ENCODE measurements at places on chromosomes 3 and 15.

DNA sequence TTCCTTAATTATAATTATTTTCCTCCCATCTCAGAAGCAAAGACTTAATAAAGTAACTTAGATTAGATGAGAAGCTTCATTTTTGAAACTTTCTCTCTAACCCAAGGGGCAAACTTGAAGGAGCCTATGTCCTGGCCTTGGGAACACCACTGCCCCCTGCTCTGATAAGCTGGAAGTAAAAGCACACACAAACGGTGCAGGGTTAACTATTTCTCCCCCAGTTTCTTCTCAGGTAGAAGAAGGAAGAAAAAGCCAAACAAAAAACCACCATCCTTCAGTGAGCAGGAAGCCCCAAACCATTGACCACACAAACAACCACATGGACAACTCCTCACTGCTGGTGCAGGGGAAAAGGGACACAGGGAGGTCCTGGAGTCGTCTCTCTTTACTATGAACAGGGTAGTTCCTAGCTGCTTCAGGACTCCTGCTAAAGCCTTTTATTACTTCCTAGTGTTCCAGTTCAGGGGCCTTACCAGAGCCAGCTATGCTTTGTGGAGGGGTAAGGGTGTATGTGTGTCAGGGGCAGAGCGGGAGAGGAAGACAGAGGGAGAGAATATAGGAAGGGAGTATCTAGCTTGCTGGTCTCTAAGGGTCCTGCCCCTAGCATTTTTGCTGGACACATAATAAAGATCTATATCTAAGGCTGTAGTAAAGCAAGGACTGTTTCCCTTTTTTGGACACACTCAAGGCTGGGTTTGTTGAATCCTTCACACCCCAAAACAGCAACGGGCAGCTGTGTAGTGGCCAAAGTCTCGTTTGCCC, 94.0 kb upstream of the UMPS start:
- DNase-seq = no peak

- peak; percentile 70 for DNase-seq
Measured at GRCh38 chr15:71448688-71449114, 333.4 kb downstream of the THSD4 start.

GRCh38 chr15:79364571-79365240, 53.8 kb downstream of the TMED3 start:
- DNase-seq = no peak

- DNase-seq = no peak
Measured at GRCh38 chr15:94075349-94075748, 156.0 kb upstream of the MCTP2 start.

DNA sequence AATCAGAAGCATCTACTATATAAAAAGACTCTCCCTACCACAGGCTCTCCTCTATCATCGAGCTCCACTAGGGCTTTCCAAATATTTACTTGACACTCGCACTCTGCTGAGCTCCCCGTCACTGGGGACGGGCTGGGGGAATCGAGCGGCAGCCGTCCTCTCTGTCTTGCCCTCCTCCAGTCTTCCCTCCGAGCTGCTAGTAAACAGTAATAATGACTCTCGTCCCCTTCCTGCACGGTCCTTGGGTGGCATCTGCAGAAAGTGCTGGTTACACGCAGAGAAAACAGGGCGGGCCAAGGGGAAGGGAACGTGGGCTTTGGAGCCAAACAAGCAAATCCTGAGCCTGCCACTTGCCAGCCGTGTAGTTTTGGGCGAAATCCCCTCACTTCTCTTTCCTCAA, 96.6 kb downstream of the LRIG1 start:
- no peak for DNase-seq

- peak; percentile 97 for DNase-seq
Measured at GRCh38 chr15:69591905-69592508, 139.4 kb downstream of the RPLP1 start.

DNA sequence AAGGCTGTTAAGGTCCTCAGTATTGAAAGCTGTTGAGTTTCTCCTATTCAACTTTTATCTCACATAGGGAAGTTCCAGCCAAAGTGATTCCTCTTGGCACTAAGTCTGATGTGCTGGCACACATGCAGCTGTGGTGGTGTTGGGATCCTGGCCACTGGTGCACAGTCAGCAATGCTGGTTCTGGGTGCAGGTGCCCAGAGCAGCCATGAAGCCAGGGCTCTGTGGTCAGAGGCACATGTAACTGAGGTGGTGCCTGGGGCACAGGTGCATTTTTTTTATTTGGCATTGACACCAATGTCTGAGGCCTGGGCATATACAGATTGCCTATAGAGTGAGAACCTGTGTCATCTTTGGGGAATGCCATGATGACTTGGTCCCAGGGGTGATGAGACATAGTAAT, 271.4 kb downstream of the POLQ start:
- DNase-seq = no peak

- no peak for DNase-seq
Measured at GRCh38 chr3:52537165-52537620, 788 bp downstream of the UQCC5 start.

DNA sequence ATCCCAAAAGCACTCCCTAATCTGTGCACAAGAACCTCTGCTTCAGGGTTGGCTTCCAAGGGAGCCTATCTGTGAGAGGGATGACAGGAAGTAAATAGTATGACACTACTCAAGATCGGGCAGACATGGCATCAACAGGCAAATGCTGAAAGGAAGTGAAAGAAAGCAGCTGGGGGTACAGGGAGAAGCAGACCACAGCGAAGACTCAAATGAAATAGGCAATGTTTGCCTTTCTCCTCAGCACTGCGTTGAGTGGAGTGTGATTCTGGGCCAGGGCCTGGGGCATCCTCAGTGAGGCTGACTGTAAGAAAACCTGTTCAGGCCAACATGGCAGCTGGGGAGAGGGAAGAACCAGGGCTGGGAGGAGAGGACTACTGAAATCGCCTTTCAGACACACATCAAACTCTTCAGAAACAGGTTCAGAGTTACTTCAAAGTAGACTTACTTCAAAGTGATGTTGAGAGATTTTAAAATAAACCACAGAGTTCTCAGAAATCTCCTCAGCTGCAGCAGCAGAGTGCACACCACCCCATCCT, 96.6 kb downstream of the SLC9A9 start:
- no peak for DNase-seq

DNA sequence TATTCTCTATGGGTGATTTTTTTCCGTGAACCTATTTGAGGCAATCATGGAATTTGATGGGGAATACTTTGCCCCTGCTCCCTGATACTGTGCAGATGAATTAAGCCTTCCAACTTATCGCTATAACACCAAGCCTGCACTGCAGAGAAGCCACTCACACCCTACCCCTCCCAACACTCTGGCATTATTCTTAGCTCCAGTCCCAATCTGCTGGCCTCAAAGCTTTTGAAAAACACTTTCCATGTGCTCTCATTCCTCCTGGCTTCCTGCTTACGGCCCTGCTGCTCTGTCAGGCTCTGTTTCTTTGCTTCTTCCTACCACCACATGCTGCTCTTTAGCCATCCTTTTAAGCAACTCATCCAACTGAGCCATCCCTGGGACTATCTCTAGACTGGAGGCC, 327.8 kb upstream of the SLCO3A1 start:
- no peak for DNase-seq

DNA sequence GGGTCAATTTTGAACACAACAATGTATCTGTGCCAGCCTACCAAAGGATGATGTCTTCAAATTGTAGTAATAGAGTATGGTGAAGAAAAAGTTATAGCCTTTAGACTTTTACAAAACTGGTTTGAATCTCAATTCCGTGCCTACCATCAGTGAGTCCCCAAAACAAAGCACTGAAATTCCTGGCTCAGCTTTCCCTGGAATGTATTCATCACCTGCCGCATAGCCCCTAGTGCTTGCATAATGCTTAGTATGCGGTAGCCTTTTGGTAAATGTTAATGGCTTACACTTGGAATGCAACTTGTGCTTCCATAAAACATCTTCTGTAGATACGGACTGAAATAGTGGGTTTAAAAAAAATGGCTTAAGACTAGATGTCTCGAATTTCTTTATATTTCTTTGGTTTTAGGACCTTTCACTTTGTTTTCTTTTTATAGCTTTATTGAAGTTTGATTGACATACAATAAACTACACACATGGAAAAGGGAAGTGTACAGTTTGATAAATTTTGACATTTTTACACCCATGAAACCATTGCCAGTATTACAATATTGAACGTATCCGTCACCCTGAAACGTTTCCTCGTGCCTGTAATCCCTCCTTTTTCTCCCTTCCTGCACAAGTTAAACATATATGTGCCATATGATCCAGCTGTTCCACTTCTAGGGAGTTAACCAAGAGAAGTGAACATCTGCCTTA, 12.1 kb downstream of the SACM1L start:
- DNase-seq = no peak

- DNase-seq = no peak
Measured at GRCh38 chr3:73601481-73601880, 23.3 kb downstream of the PDZRN3 start.

DNA sequence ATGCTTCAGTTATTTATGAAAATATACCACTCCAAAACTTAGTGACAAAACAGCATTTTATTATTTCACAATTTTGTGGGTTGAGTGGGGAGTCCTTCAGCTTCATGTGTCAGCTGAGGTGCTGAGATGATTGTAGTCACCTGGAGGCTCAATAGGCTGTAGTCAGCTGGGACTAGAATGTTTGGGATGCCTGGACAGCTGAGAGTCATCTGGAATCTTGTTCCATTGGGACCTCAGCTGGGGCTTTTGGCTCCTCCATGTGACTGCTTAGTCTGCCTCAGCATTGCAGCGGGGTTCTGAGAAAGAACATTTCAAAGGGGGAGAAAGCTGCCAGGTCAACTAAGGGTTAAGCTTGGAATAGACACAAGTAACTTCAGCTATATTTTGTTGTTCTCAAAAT, 13.4 kb downstream of the STT3B start:
- DNase-seq = no peak

DNA sequence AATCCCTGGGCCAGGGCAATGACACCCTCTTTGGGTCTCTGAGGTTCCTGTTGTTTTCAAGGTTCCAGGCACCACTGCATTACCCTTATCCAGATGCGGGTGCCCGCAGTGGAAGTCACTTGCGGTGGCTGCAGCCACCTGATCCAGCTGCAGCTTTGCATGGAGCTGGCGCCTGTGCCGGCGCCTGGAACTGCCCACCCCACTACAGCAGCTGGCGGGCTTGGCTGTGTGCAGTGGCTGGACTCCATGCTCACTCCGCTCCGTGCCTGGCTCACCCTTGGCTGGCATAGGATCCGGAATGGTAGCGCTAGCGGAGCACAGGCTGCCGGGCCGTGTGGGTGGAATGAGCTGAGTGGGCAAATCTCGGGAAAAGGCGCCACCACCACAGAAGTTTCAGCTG, 832.6 kb upstream of the CADM2 start:
- no peak for DNase-seq

DNA sequence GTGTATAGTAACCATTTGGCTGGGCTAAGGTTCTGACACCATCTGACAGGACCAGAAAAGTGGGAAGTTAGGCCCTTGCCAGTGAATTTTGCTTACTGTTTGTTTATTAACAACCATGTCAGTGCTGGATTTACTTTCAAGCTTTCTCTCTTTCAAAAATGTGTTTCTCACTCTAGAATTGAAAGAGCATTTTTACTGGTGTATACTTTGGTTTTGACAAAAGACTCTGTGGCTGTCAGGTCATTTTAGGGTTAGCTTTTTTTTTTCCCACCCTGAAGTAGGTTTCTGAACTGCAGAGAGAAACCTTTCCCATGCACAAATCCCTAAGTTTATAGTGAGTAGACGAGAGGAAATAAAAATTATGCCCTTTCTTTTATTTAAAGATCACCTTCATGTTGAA, 230.0 kb upstream of the TBC1D5 start:
- DNase-seq = no peak

GRCh38 chr3:72633534-72633933, 214.7 kb downstream of the SHQ1 start:
- no peak for DNase-seq

DNA sequence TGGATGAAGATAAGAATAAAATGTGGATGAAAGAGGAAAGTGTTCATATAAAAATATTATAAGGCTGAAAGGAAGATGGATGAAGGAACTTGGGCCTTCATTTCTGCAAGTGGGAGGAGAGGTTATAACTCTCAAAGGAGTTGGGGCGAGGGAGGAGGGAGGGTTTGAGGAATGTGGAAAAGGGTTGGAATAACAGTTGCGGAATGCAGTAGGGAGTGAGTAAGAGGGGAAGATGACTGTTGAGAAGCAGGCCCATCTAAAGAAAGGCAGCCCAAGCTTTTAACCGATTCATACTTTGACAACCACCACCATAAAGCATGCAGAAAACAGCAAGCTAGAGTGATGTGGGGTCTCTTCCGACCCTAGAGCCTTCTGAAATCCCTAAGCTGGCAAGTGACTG, 8.3 kb upstream of the TM4SF4 start:
- DNase-seq = no peak

GRCh38 chr3:127803619-127804018, 18.7 kb downstream of the MGLL start:
- DNase-seq = no peak

- DNase-seq = no peak
Measured at GRCh38 chr3:127135241-127136023, 57.5 kb upstream of the PRR23E start.

GRCh38 chr3:152226176-152226575, 42.6 kb upstream of the MBNL1 start:
- DNase-seq = no peak

GRCh38 chr3:40068636-40069035, 240.9 kb upstream of the EIF1B start:
- no peak for DNase-seq

DNA sequence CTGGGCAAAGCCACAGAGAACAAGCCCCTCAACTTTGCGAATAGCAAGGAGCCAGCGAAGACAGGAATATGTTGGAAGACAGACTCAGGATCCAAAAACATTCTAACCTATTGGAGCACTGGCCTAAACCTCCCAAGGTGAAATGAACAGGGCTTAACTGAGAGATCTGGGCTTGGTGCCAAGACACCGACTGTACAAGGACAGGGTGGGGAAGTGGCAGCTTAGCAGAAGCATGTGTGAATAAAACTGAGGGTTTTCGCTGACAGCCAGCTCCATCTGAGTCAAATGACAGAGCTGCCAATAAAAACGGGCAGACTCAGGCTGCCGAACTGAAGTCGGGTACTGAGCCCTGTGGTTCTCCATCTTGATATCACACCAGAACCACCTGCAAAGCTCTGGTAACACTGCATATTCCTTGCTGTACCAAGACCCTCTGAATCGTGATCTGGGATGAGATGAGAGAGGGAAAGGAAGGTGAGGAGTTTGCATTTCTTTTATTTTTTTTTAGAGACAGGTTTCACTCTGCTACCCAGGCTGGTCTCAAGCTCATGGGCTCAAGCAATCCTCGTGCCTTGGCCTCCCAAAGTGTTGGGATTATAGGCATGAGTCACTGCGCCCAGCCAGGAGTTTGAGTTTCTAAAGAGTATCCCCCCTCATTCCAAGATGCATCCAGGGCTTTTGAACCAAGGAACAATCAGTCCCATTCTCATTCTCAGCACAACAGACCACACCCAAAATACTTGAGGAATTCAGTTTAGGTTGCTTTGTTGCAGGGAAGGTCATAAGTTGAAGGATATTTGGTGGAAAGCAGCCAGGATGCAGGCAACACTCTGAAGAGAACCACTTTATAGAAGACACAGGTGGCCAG, 6.0 kb upstream of the PLCB2 start:
- peak; percentile 80 for DNase-seq

GRCh38 chr15:95194746-95195145, 963.4 kb downstream of the MCTP2 start:
- no peak for DNase-seq

- no peak for DNase-seq
Measured at GRCh38 chr3:74066456-74066855, 441.7 kb upstream of the PDZRN3 start.

- no peak for DNase-seq
Measured at GRCh38 chr15:68812597-68813431, 7.9 kb downstream of the ANP32A start.

GRCh38 chr15:101563176-101563796, 73.8 kb upstream of the PCSK6 start:
- DNase-seq = no peak
